Fibroblast of skin of left quadriceps (primary cell): ENCODE measurements at places on chromosomes 3 and 15.

DNA sequence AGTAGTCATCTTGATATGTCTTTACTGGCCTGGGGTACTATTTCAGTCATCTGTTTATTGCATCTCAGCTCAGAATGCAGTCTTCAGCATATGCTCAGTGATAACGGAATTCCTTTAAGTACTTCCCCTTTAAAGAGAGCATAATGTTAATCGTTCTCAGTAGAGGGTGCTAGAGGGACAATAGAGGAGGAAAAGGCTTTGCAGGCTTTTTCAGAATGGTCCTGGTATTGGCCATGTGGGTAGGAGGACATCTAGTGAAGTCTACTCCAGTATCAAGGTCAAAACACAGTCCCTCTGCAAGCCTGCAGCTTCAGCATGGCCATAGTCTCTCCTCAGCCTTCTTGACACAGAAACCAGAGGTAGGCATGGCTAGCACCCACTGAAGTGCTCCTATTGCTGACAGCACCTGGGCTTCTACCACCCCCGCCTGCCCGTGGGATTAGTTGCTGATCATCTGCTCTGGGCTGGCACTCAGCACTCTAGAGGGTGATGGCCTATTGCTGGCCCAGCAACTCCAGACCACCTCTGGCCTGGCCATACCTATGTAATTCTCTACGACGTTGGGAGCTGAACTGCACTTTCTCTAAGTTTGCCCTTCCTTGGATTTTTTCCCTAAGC is 65.4 kb downstream of the KCNH8 start:
- no peak for DNase-seq

DNA sequence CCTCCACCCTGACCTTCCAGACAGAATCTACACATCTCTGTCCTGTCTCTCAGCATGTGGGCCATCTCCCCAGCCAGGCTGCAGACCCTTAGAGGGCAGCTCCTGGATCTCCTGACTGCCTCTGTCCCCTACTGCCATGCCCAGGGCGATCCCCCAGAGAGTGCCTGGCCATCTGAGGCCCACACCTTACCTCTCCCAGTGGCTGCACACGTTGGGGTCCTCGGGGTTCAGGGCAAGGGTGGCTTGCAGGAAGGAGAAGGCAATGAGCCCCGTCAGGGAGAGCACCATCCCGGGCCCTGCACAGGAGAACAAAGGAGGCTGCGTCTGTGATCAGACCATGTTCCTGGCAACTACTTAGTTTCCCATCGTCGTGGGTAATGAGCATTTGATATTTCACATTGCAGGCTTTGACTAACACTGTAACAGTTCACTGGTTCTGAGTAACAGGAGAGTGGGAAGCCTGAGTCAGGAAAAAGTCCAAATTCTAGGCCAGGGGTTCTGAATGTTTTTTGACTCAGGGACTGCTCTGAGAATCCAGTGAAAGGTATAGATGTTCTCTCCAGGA is 125.4 kb downstream of the MEGF11 start:
- no peak for DNase-seq

GRCh38 chr3:78972617-78973301 is 795.0 kb downstream of the ROBO1 start:
- DNase-seq: no peak

- no peak for DNase-seq
These were observed 26.4 kb upstream of the ACP3 start for GRCh38 chr3:132290833-132291232.
